Germinal center (tissue), 1 donor: ENCODE measurements at places on chromosomes 4 and X.

- peak; percentile 56 for DNase-seq
Observed at GRCh38 chrX:154398668-154399526, 720 bp downstream of the RPL10 start.

GRCh38 chr4:109953556-109953955 lies 40.9 kb downstream of the EGF start:
- no peak for DNase-seq

DNA sequence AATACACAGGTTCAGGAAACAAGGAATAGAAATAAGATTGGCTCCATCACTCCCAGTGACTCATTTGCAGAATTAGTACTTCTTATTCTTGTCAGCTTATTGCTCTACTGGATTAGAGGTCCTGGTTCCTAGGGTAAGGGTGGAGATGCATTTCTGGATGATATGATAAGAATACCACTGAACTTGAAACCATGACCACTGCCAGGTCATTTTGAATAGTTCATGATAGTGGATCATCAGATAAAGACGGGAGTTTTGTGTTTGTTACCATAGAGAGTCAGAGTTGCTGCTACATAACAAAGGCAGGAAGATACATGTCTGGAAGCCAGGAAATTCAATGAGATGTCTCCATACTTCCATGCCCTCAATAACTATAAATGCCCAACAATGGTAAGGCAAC lies 109.2 kb upstream of the FAT1 start:
- DNase-seq, result no peak

GRCh38 chr4:65393078-65393477 lies 277.2 kb downstream of the EPHA5 start:
- DNase-seq, result no peak

- no peak for DNase-seq
Observed at GRCh38 chr4:2154215-2154740, 87.6 kb downstream of the HAUS3 start.

- DNase-seq, result peak; percentile 47
Observed at GRCh38 chr4:85968945-85969819, 390.7 kb downstream of the MAPK10 start.

DNA sequence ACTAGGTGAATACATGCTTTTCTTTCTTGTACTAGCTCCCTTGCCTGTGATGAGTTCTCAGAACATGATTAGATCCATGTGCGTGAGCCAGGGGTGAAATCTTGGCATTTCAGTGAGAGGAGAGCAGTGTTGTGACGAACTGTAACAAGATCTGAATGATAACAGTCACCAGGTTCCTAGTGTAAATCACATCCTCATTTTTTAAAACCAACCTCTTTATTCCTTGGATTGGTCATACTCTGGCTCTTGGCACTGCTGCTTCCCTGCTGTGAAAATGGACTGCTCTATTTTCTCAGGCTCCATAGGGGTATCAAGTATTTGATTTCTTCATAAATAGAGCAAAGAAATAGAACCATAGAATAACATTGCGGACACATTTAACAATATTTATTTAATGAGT lies 206.3 kb downstream of the SLC4A4 start:
- no peak for DNase-seq

DNA sequence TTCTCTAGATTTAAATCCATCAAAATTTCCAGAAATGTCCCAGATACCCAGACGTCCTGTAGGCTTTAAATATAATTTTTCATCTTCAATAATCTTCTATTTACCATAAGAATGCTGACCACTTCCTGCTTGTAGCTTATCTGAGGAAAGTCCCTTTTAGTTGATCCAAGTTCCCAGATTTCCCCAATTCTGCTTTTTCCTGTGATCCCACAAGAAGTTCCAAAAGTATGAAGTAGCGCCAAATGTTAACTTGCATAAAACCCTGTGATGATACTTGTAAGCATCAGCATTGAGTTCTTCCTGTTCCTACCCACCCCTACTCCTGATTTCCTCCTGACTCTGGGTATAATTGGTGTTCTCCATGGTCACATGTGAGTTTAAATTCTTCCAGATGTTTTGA lies 10.6 kb upstream of the TLR8 start:
- no peak for DNase-seq

DNA sequence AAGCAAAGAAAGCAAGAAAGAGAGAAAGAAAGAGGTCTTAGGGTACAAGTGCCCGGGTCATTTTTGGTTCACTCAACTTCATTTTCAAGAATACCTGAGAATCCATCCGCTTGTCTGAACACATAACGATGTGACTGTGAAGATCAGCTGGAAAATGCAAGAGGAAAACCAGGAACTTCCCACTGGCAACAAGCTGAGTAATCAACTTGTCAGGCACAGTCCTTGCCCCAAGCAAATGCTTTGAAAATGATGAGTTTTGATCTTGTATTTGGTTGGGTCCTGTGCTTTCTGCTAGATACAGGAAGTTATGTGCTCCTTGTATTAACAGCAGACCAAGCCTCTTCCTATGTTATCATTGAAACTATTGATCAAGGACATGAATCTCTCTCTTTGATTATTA lies 239.1 kb downstream of the ASMT start:
- DNase-seq, result no peak

DNA sequence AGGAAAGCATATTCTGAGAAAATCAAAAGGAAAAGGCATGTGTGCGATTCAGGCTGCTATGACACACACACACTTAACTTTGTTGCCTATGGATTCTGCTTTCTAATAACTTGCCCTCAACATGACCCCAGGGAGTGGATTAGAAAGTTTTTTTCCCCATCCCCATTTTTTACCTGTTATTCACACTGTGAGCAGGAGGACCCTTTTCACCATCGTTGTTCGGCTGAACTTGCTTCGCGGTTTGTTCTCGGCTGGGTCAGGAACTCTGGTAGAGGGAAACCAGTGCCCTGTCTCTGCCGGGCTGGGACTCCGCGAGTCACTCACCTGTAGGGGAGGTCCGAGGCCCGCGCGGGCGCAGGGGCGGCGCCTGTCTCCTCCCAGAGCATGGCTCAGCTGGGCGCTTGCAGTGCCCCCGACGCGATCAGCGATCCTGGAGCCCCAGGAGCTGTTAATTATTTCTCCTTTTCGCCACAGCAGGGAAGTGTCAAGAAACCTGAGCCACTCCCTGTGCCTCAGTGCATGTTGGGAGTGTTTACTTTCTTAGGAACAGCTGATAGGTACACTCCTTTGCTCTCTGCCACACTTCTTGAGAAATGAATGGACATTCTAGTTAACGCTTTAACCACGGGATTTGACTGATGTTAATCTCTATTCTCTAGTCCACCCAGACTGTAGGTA lies at the start of gene RASSF6:
TSS of gene RASSF6 (minus strand) at position 322 of the 678 bp plus-strand sequence. CDS start 8,641 bp downstream, outside the sequence.
- DNase-seq, result peak; percentile 56

DNA sequence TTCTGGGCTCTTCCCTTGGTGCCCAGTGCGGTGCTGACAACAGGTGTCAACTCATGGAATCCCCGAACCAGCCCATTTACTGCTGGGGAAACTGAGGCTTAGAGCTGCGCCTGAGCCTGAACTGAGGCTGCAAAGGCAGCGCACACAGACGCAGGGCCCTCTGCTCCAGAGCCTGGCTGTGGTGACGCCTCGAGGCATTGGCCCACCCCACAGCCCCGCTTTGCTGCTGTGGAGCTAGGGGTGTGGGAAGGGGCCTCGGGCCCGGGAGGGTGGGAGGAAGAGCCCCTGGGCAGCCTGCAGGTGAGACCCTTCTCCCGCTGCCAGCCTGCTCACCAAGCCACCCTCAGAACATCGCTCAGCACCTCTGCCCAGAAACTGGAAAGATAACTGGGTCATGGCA lies 97.4 kb upstream of the LRPAP1 start:
- no peak for DNase-seq

DNA sequence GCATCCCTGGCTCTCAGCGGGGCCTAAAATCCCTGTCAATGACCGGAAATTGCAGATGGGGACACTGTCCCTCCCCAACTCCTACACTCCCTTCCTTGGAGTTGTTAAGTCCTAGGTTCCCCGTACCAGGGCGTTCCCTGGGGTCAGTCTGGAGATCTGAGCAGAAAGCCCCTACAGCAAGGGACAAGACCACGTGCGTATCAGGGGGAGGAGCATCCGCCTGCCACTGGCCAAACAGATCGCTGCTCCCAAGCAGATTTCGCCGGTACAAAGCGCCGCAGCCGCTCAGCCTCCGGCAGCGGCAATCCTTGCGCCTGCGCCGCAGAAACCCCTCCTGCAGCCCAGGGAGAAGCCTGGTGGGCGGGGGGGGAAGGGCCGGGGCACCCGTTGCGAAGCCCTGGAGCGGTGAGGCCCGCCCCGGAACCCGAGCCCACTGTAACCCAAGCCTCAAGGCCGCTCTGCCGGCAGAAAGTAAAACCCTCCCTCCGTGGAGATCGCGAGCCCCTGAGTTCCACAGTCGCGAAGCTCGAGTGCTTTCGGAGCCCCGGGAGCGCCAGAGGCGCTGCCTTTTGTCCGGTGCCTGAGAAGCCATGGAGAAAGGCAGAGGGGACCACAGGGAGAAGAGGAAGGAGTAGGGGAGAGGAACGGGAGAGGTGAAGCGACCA lies 2.7 kb downstream of the CRMP1 start:
- DNase-seq, result no peak

DNA sequence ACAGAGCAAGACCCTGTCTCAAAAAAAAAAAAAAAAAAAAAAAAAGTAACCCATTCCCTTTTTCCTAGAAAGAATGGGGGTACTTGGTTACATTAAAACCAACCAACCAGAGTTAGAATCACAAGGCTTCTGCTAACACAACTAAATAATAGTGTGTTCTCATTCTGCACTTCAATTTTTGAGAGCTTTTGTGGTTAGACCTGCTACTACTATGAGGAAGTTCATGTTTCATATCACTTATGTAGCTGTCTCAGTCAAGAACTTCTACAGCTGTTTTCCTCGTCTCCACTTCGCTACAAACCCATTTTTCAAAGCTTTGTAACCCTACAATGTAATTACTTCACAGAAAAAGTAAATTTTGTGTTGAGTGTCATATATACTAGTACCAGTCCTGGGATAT lies 58.3 kb downstream of the PDHA2 start:
- DNase-seq, result no peak

GRCh38 chr4:6456450-6456849 lies 16.0 kb downstream of the PPP2R2C start:
- DNase-seq, result no peak

DNA sequence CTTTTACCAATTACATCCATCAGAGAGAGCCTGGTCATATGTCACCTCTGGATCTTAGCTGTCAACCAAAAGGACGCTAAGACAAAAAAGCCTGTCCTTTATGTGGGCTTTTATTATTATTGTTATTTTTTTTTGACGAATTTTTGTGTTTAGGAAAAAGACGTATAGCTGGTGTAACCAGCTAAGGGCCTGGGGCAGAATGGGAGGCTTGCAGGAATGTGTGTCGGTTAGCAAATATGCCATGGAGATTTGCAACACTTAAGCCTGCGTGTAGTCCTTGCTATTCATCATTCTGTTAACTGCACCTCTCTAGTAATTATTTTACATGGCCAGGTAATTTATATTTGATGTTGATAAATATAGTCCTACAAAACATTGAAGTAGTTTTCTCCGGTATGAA lies 93.5 kb downstream of the TACR3 start:
- no peak for DNase-seq

- no peak for DNase-seq
Observed at GRCh38 chrX:45517090-45517973, 316.7 kb upstream of the DIPK2B start.

DNA sequence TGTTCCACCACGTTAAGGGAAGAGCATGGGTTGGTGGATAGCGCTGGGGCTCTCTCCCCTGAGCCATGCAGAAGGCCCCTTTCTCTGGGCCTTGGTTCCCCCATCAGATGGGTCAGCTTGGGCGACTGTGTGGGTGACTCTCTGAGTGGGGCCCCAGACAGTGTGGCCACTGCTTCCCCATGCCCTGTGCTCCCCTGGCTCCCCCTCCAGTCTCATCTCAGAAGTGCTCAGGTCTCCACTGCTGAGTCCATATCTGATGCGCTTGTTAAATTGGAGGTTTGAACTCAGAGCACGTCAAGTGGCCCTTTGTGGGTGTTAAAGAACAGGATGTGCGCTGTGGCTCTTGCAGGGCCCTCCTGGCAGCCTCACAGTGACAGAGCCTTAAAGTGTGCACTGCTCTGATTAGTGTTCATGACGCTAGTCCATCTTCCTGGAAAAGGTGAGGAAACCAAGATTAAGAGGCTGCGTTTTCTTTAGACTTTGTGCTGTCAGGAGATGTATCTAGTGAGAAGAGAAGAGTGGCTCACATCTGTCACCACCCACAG lies 59.8 kb downstream of the NELFA start:
- no peak for DNase-seq

DNA sequence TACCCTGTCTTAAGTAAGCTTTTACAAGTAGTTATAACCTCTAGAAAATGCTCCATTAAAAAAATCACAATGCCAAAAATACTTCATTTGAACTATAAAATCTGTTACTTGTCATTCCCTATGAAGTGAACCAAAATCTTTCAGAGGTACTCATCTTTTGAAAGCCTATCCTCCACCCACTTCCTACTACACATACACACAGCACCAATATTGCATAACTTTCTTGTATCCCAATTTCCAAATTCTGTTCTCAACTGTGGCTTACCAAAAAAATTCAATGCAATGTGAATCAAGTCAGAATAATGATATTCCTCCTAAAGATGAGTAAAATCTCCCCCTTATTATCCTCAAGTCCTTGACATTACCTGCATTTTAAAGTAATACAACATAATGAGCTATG lies 15.9 kb downstream of the DHX15 start:
- no peak for DNase-seq

- DNase-seq, result peak; percentile 53
Observed at GRCh38 chr4:86939729-86940575, 5.1 kb downstream of the AFF1 start.

- no peak for DNase-seq
Observed at GRCh38 chr4:170652571-170652970, 562.8 kb upstream of the AADAT start.

- DNase-seq, result no peak
Observed at GRCh38 chr4:173052439-173052838, 116.2 kb upstream of the GALNT7 start.
